ENCODE measurements at places on chromosomes 3 and 15.

GRCh38 chr3:134937256-134938028 lies 142.4 kb downstream of the EPHB1 start:
- H3K27me3 ChIP-seq = no peaks in the 10 kb centered on the region
- H3K36me3 ChIP-seq = no peaks in the 10 kb centered on the region
- no peak for DNase-seq
- no peak overlapping the region for H3K4me3 ChIP-seq
- H3K4me1 ChIP-seq = no peaks in the 10 kb centered on the region

GRCh38 chr15:25947323-25948314 lies 84.5 kb upstream of the ATP10A start:
- no peak for DNase-seq
- H3K27me3 ChIP-seq = no peaks in the 10 kb centered on the region
- no peak overlapping the region for H3K4me3 ChIP-seq
- H3K4me1 ChIP-seq = no peaks in the 10 kb centered on the region
- H3K27ac ChIP-seq = no peak overlapping the region
- no peaks in the 10 kb centered on the region for H3K36me3 ChIP-seq

DNA sequence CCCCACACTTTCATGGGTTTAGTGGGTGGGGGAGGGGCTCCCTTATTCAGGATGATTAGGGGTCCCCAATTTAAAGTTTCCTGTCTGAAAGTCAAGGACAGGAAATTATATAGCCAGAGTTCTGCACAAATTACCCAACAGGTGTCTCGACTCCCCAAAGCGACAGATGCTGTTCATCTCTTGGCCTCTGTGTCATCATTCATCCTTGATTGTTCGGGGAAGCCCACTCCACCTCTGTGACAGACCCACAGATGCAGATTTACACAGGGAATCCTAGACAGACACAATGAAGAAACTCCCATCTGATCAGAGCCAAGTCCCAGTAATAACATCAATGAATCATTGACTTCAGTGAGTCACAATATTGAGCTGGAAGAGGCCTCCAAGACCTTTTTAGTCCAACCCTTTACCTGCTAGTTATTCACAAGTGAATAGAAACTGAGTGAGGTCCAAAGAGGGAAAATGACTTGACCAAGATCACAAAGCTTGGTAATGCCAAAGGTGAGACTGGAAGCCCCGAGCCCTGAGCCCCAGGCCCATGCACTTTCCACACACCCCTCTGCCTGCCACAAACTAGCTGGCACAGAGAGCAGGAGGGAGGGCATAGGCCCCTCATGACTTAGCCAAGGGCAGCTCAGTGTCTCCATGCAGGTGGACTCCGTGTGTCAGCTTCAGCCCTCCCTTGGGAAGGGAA lies 7.9 kb upstream of the SRP14 start:
- no peaks in the 10 kb centered on the region for H3K36me3 ChIP-seq
- peaks cover 29% of the 10 kb centered on the region for H3K4me1 ChIP-seq
- DNase-seq = no peak
- H3K27me3 ChIP-seq = no peaks in the 10 kb centered on the region

GRCh38 chr3:122098611-122099010 lies 43.4 kb downstream of the CD86 start:
- no peak for DNase-seq
- H3K27ac ChIP-seq = no peak overlapping the region

DNA sequence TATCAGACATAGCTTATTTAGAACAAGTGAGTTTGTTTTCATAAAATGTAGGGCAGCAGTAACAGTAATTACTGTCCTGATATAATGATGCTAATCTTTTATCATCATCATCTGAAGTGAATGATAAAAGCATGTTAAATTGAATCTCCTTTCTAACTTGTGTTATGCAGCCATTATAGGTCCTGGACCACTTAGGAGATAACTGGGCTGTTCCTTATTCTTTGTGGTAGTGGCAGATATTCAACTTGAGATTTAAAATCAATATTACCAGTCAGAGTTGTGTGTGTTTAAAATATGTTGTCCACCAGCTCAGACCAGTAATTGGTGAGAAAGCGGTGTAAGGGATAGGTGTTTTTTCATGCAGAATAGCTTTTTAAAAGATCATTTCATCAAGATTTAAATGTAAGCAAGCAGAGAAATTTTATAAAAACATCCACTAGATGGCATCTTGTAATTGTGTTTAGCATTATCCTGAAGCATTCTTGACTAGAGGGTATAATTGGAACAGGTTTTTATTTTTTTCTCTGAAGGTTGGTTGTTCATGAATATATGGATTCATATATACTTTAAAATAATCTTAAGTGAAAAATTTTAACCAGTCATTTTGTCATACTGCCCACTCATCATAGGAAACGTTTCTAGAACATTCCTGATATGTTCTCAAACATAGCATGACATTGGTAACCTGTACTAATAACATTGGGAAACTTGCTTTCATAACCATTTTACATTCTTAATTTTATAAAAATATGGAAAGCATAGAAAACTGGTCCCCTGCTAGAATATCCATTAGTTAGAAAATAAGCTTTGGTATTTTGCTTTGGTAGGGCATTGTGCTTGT lies 153.9 kb downstream of the BBX start:
- H3K4me1 ChIP-seq = no peaks in the 10 kb centered on the region
- DNase-seq = no peak
- no peaks in the 10 kb centered on the region for H3K36me3 ChIP-seq
- no peak overlapping the region for H3K27ac ChIP-seq

DNA sequence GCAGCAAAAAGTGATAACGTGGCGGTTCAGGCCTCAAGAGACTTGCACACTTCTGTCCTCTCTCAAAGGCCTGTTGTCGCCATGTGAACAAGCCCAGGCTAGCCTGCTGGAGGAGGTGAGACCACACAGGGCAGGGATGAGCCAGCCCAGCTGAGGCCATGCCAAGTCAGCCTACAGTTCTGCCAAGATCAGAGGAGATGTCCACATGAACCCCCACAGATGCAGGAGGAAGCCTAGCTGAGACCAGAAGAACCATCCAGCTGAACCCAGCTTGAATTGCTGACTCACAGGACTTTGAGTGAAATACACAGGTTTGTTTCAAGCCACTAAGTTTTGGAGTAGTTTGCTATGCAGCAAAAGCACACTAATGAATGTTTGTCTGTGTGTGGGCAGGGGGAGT lies 50.3 kb upstream of the SEC13 start:
- H3K4me1 ChIP-seq = no peaks in the 10 kb centered on the region
- no peaks in the 10 kb centered on the region for H3K27me3 ChIP-seq
- DNase-seq = no peak
- no peak overlapping the region for H3K27ac ChIP-seq
- H3K4me3 ChIP-seq = no peak overlapping the region

DNA sequence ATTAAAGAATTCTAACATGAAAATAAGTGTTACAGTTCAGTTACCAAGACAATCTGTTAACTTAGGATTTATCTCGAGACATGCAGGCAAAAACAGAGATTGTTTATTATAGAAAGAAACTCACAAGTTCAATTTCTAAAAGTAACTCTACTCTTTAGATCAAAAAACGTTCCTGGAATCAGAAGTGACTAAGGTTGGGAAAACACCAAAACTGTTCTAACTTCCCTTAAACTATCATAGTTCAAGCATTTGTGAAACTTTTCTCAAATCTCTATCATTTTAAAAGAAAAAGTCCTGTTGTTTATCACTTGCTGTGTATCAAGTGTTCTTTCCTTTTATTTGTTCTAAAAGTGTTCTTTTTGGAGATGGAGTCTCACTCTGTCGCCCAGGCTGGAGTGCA lies 8.7 kb downstream of the WDR82 start:
- no peaks in the 10 kb centered on the region for H3K27me3 ChIP-seq
- H3K4me1 ChIP-seq = peaks cover 59% of the 10 kb centered on the region

DNA sequence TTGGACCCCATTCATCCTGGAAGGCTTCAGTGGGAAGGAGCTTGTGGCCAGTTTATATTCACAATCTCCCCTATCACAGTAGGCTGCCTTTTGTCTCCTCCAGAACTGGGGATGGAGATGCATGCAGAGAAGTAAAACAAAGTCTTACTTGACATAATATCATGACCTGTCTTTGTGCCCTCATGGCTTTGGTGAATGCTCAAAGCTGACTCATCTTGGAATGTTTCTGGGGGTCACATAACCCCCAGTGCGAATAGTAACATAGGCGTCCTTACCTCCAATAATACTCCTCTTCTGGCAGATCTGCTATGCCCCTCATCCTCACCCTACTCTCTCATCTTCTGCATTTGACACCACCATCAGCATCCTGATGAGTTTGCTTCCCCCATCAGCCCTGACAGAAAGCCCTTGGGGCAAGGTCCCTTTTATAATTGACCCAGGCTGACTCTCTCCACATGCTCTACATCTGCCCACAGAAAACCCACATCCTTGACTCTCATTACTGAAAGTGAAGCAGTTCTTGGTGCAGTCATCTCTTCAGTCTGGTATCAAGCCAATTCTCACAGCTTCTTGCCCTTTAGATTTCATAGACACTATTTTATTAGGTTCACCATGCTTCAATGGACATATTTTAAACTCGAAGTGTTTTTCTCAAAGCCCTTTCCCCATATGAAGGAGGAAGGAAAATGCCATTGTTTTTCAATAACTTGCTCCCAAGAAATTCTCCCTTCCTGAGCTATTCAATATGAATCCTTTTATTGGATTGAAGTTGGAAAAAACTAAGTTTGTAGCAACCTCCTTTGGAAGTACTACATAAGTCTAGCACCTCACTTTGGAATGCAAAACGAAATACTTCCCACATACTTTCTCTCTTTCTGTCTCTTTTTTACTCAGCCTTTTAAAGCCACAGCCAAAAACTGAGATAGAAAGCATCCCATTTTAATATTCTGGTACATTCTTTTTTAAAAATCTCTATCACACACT lies 36.6 kb downstream of the OSTN start:
- no peaks in the 10 kb centered on the region for H3K4me1 ChIP-seq
- H3K4me3 ChIP-seq = no peak overlapping the region
- H3K36me3 ChIP-seq = no peaks in the 10 kb centered on the region
- no peak for DNase-seq

GRCh38 chr15:42672444-42672843 lies 64.5 kb downstream of the CDAN1 start:
- H3K36me3 ChIP-seq = no peaks in the 10 kb centered on the region
- H3K27ac ChIP-seq = no peak overlapping the region
- no peak overlapping the region for H3K4me3 ChIP-seq
- no peaks in the 10 kb centered on the region for H3K27me3 ChIP-seq
- DNase-seq = no peak

GRCh38 chr3:123163141-123163540 lies 38.6 kb upstream of the SEC22A start:
- H3K36me3 ChIP-seq = peaks cover 53% of the 10 kb centered on the region
- no peak overlapping the region for H3K27ac ChIP-seq
- no peak overlapping the region for H3K4me3 ChIP-seq
- DNase-seq = no peak
- no peaks in the 10 kb centered on the region for H3K4me1 ChIP-seq

DNA sequence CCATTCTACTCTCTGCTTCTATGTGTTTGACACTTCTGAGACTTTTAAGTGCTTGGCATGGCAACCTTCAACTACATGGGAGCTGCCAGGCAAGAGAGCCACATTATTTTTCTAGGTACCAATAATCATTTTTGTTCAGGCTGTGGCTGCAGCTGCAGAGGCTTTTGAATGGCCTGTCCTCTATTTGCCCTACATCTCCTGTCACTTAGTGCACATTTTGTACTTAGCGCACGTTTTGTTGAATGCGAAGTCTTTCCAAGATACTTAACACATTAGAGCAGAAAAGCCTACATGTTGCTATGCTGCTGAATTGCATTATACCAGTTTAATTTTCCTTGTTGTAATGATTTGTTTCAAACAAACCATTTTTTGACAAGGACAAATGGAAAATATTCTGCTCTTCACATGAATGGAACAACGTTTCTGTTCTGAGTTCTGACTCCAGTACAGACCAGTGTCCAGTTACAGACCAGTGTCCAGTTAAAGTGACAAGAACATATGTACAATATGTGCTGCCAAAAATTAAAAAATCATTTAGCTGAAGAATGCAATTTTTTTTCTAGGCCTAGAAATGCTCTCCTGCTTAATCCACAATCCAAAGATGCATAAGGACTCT lies 113.9 kb downstream of the ABI3BP start:
- H3K4me1 ChIP-seq = peaks cover 8% of the 10 kb centered on the region
- H3K27me3 ChIP-seq = no peaks in the 10 kb centered on the region
- no peaks in the 10 kb centered on the region for H3K36me3 ChIP-seq
- H3K4me3 ChIP-seq = no peak overlapping the region

DNA sequence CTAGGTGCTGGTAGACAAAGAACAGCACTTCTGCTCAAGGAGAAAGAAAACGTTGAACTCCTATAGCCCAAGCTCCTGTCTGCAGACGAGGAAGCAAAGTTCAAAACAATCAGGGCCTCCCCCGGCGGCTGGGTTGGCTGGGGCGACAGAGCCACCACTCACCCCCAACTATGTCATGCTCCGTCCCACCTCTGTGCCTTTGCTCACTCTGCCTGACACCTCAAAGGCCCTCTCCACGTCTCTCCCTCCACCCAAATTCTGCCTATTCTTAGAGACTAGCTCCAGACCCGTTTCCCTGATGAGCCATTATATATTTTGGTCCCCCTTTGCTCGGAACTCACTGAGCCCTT lies 304.3 kb downstream of the TLE3 start:
- H3K27ac ChIP-seq = no peak overlapping the region
- no peaks in the 10 kb centered on the region for H3K36me3 ChIP-seq
- no peaks in the 10 kb centered on the region for H3K27me3 ChIP-seq
- H3K4me3 ChIP-seq = no peak overlapping the region

- no peak for DNase-seq
- no peaks in the 10 kb centered on the region for H3K27me3 ChIP-seq
- no peak overlapping the region for H3K27ac ChIP-seq
- H3K4me3 ChIP-seq = no peak overlapping the region
Observed at GRCh38 chr15:68717951-68718350, 102.7 kb downstream of the ANP32A start.

DNA sequence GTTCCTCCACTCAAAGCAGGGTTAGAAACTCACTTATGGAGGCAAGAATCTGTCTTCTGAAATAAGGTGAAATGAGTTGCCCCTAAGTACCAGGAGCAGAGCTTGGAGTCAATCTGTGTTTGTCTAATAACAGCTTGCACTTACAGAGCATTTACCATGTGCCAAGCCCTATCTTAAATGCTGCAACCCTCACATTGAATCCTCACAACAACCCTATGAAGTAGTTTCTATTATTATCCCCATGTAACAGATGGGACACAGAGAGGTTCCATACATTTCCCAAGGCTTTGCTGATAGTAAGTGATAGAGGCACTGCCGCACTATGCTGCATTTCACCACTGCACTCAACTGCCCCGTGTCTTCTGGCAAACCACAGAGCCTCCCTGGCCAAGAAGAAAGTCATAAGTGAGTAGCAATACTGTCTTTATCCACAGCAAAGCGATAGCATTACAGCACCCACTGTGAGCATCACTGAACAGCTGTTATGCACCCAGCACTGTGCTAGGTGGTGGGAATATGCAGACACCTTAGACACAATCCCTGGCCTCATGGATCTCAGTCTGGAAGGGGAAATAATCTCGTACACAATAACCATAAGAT lies 141.5 kb downstream of the SSR3 start:
- no peaks in the 10 kb centered on the region for H3K36me3 ChIP-seq
- no peaks in the 10 kb centered on the region for H3K27me3 ChIP-seq
- no peak overlapping the region for H3K27ac ChIP-seq
- DNase-seq = no peak
- no peaks in the 10 kb centered on the region for H3K4me1 ChIP-seq

Measured in esophagus squamous epithelium (tissue), 5 donors.